NCI-H510A treated with DMSO at 0.1 percent for 48 hours (cell line): ENCODE measurements at places on chromosomes 3 and 15.

DNA sequence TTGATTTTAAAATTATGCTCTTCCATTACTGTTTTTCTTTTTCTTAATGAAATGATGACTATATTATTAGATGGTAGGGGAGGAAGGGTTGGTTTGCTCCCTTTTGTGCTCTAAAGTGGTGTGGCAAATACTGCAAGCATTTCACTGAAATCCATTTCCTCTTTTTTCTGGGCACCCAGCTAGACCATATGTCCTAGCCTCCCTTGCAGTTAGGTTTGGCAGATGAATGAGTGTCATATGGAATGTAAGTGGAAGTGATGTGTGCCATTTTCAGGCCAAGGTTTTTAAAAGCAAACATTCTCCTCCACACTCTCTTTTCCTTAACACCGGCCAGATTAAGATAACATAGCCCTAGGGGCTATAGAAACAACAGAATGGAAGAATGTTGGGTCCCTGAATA lies 363.0 kb downstream of the FGF12 start:
- no peak for DNase-seq

DNA sequence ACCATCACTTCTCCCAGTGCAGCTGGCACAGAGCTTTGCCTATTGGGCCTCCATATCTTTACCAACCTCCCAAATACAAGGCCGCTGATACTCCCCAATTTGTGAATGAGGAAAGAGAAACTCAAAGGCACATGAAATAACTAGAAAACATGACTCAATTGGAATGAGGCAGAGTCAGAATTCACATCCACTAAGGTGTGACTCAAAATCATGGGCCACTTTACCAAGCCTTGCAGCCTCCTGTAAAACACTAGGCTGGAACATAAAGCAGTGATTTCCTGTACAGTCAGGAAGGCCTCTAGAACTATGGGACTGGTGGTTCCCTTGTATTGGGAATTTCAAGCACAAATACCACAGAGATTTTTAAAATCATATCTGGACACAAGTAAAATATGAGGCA lies 128.6 kb downstream of the DCLK3 start:
- DNase-seq = no peak

DNA sequence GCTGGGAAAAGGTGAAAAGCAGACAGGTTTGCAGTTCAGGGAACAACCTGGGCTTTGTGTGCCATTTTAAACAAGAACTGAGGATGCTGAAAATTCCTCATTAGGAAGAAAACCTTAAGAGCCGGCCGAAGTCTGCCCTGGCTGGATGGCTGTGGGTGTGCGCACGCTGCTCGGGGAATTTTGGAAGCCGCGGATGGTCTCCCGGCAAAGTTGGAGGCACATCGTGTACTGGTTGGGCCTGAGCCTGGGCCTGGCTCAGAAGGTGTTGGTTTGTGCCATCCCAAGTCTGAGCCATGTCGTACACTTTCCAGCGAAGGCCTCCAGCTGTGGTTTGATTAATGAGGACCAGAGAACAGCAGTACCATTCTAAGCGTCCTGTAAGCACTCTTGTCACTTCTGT lies 188.2 kb downstream of the ATP10A start:
- DNase-seq = no peak

- DNase-seq = peak; percentile 74
Measured at GRCh38 chr3:173397161-173398110, at the start of gene NLGN1. Gene NLGN1, plus strand, starts transcription at chr3:173397744.

DNA sequence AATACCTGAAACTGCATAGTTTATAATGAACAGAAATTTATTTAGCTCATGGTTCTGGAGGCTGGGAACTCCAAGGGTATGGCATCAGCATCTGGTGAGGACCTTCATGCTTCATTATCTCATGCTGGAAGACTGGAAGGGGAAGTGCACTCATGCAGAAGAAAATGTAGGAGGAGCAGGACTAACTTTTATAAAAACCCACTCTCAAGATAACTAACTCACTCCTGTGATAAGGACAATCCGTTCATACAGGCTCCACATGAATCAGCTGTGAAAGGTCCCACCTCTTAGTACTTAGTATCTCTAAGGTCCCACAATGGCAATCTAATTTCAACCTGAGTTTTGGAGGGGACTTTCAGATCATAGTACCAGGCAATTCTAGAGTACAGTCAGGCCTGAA lies 33.6 kb upstream of the APH1B start:
- DNase-seq = no peak

DNA sequence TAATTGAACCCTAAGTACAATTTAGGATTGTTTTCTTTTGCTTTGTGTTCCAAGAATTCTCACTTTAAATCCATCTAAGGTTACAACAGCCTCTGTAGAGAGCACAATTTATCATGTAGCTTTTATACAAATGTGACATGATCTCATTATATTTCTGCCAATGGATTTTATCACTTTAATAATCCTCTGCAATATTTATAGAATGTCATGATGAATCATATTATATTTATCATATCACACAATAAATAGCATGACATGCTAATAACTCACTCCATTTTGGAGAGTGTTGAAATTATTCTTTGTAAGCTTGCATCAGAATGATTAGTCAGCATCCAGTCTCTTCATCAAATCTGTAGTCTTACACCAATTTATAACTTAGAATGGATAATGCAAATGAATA lies 280.6 kb upstream of the ZNF717 start:
- DNase-seq = no peak

DNA sequence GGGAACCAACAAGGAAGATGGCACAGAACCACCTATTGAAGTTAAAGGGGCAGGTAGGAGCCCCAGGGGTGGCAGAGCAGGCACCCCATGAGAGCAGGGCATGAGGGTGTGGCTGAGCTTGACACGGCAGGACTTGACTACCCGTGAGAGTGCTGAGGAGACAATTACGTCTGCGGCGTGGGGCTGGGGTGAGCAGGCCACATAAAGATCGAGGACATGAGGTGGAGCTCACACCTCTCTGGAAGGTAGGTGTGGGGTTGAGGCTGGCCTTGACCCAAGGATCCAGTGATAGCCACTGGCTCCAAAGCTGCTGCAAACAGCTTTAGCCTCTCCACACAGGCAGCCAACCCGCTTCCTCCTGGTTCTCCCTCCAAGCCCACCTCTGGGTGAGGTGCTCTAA lies 64.5 kb downstream of the PCSK6 start:
- DNase-seq = no peak

DNA sequence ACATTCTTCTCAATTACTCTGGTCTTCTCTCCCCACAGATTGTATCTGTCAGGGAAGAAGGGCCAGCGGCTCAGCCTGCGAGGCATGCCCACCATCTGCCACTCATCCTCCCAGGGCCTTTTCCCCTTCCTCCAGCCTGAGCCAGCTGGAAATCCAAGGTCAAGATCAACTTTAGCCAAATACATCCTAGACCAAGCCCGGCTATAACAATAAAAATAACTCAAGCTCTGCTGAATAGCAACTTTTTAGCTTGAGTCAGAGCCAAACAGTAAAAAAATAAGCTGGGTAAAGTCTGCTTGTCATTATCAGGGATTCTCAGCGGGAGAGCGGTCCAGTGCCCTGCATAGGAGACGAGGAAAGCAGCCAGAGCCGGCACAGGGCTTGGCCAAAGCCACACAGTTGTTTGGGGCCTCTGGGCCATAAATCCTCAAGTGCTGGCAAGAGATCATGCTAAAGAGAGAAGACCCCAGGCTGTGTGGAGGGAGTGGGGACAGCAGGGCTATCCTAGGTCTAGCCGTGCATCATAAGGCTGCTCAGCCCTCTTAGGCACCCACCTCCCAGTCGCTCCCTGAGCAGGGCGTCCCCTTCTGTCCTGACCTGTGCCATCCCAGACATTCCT lies 76.2 kb upstream of the HERC1 start:
- no peak for DNase-seq

DNA sequence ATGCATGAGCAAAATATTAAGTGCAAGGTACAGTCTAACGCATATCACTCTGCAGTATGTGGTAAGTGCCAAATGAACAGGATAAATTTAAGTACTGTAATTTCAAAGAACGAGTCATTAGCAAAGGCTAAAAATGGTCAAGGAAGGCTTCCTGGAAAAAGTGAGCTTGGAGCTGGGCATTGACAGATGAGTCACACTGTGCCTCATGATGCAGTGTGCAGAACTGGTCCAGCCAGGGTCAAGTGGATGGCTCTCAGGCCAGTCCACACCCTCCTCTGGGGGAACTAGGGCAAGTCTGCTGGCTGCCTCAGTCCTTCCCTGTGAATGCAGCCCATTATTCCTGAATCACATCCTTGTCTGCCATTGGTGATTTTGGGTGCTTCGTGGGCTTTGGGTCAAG lies 76.3 kb downstream of the CACNA1D start:
- no peak for DNase-seq

DNA sequence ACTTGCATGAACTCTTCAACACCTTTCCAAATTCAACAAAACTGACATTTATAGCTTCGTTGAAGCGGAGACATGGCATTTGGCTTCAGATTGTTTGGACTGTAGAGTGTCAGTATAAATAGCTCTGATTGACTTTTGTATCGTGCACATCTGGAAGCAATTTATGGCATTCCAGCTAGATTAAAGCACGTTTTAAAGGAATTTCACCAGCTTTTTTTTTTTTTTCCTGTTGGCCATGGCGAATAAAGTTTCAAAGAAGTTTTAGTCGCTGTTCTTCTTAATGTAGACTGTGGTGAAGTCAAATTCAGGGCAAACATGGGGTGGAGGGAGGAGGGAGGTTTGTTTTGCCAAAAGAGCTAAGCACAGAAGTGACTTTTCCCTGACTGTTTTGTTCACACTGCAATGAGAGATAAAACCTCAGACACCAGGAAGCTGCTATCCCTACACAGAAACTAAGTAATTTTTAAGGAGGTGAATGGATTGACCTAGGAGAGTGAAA lies 391.0 kb upstream of the RARB start:
- DNase-seq = no peak

DNA sequence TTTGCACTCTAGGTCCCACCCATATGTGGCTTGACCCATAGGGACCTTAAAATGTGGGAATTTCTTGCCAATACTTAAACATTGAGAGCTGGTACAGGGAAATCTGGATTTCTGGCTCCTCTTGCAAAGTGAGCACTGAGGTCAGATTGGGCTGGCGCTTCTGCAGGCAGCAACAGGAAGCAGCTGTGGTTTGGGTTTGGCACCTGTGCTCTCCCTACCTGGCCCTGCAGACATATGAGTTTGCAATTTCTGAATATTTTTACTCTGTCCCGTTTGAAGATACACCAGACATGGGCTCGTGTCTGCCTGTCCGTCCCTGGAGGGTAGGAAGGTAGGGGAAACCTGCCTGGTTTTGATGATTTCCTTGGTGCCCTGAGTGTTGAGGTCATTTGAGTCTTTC lies 74.8 kb upstream of the SEC13 start:
- DNase-seq = no peak

DNA sequence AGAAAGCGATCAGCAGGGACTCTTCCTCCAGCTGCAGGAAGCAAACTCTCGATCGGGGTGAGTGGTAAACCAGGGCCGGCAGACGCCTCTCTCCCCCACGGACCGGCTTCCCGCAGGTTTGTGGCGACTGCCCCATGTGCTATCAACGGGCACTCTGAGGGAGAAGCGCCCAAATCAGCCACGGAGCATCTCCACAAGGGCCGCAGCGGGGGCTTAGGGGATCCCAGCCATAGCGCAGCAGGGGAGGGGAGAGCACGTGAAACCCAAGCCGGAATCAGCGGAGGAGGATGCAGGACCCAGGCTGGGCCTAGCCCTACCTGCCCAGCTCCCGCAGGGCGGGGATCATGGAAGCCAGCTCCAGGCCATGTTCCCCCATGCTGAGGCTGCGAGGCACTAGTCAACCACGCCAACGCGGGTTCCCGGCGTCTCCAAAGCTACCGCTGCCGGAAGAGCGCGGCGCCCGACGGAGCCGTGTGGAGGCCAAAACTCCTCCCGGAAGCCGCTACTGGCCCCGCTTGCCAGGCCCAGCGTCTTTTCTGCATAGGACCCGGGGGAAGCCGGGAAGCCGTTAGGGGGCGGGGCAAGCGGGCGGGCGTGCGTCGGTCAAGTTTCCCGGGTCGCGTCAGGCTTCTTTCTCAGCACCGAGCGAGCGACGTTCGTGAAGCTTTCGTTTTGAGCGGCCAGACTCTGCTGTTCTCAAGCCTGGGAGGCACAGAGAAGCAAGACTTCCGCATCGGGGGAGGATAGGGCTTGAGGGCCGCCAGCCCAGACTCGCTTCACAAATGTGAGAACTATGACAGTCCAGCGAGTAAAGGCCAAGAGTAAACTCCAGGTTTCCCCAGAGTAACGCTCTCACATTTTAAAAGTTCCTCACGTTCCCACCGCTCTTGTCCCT lies at the start of gene ATR:
Gene ATR, minus strand, starts transcription at position 405 of the 895 bp plus-strand sequence. Its CDS starts 29 bp downstream, at position 376.
- peak; percentile 80 for DNase-seq

DNA sequence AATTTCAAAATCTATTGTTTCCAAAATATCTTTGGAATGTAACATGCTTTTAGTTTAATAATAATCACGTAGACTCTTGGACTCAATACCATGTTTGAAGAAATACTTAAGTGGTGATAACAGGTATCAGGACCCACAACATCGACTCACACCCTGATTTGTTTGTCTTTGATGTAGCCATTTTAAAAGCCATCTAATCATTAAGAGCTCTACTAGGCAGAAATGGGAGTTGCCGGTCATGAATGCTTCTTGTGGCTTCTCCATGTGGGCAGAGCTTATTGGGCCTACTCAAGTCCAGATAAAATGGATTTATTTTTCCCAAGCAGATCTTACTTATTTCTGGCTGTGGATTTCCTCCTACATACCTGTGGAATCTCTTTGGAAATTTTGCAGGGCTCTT lies 261.6 kb upstream of the NR2F2 start:
- DNase-seq = no peak

DNA sequence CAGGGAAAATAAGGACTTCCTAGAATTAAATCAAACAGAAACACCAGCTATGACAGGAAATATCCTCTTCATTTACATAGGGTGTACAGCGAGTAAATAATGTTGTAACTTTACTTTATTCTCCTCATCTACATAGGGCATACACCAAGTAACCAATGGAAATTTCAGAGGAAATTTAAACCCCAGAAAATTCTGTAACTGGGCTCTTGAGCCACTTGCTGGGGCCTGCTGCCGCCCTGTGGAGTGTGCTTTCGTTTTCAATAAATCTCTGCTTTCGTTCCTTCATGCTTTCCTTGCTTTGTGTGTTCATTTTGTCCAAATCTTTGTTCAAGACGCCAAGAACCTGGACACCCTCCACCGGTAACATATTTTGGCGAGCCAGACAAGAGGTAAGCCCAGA lies 990.4 kb upstream of the CADM2 start:
- DNase-seq = peak; percentile 6

DNA sequence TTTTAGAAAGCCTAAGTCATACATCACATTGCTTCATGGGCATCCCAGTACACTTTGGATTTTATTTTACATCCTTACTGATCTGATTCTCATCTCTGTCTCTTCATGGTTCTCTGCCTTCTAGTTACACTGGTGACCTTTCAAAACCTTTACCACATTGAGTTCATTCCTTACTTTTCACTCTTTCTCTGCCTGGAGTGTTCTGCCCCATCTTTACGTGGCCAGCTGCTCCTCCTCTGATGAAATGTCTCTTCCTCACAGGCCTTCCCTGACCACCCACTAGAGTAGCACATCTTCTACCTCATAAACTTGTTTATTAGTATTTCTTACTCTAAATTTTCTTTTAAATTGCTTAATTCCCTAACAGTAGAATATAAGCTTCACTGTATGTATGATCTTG lies 17.7 kb downstream of the CTNNB1 start:
- DNase-seq = no peak
